ENCODE measurements at places on chromosomes 5 and 9.

GRCh38 chr5:137566780-137567179, 67.7 kb upstream of the SPOCK1 start:
- no peak for DNase-seq

- peak; percentile 47 for DNase-seq
Observed at GRCh38 chr9:35728041-35728971, 3.7 kb downstream of the TLN1 start.

DNA sequence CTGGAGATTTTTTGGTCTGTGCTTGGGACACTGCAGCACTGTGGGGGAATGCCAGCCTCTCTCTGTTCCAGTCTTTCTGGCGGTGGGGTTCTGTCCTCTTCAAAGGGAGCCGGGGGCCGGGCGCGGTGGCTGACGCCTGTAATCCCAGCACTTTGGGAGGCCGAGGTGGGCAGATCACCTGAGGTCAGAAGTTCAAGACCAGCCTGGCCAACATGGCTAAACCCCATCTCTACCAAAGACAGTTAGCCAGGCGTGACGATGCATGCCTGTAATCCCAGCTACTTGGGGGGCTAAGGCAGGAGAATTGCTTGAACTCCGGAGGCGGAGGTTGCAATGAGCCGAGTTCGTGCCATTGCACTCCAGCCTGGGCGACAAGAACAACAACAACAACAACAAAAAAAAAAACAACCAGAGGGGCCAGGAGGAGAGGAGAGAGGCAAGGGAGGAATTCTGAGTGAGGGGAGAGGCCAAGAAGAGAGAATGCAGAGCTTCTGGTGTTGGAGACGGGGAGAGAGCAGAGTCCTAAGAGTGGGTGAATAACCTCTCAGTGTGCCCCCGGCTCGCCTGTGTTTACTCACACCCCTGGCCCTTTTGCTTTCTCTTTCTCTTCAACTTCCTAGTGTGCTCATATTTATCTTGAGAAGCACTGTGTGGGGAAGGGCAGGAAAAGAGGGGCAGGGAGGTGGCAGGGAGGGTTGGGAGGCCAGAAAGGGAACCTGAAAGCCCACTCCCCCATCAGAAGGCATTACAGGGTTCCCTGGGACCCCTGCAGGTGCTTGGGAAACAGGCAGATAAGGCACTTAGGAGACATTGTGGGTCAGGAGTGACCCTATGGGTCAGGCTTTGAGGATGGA, 3.2 kb upstream of the SET start:
- peak; percentile 63 for DNase-seq

DNA sequence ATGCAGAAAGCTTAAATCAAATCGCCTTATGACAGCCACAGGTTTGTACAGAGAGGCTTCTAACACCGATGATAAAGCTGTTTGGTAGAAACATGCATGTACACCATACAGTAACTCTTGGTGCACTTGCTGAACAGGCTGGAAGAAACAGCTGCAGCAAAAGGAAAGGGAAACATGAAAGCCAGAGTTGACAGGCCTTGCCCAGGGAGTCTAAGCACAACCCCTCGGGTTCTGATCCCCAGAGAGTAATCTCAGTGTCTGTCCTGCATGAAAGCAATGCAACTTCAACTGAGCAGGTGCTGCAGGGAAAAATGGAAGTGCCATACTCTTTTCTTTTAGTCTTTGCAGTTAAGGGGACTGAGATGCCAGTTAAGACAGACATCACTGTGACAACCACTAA, 419.9 kb downstream of the BNC2 start:
- no peak for DNase-seq

All from CD4-positive, alpha-beta T cell treated with Interleukin-6 at 100 ng/mL for 8 hours (primary cell).